Ammon's horn (tissue), 1 donor: ENCODE measurements at places on chromosomes 12 and 14.

DNA sequence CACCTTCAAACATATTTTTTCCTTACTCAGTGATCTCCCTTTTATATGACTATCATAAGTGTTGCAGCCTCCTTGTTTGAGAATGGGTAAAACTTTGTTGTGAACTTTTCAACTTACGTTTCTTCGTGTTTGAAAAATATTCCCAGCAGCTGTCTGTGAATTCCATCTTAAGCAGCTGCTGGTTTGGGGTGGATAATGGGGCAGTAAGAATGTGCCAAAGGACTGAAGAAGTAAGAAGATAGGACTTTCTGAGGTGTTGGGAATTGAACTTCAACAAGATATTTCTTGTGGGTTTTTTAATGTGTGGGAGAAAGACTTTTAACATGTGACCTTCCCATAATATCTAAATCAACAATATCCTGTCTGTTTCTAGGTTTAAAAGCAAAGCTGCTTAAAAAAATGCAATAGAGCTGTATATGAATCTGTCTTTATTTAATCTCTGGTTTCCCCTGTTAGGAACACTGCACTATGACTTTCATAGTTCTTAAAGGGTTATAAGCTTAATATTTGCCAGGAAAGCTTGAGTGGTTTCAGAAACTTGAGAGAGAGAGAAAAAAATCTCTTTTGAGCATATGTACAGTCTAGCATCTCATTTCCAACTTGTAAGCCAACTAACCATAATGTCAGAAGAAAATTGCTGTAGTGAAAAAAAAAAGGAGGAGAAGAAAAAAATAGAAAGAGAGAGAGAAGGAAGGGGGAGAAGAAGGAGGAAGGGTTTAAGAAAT, 1659.2 kb upstream of the FLRT2 start:
- no peak for DNase-seq

- DNase-seq = no peak
Observed at GRCh38 chr14:55701638-55702037, 121.6 kb downstream of the KTN1 start.

DNA sequence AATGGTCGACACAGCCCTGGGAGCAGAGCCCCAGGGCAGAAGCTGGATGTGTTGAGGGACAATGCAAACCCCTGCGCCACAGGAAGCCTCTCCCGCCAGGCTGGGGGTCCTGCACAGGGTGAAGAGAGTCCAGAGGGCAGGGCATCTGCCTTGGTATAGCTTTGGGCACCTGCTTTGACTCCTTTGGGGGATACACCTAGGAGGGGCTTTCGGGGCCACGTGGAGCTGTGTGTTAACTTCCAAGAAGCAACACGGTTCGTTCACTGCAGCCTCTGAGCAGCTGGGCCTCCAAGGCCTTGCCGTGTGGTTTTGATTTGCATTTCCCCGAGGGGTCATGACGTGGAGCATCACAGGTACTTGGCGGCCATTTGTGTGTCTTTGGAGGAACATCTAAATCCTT, 5.8 kb upstream of the PUS1 start:
- DNase-seq = no peak

GRCh38 chr12:115597157-115597712, 680.3 kb downstream of the MED13L start:
- no peak for DNase-seq

- DNase-seq = no peak
Observed at GRCh38 chr12:1993871-1994371, 10.3 kb downstream of the DCP1B start.

- DNase-seq = no peak
Observed at GRCh38 chr14:53902307-53902706, 54.3 kb downstream of the BMP4 start.

DNA sequence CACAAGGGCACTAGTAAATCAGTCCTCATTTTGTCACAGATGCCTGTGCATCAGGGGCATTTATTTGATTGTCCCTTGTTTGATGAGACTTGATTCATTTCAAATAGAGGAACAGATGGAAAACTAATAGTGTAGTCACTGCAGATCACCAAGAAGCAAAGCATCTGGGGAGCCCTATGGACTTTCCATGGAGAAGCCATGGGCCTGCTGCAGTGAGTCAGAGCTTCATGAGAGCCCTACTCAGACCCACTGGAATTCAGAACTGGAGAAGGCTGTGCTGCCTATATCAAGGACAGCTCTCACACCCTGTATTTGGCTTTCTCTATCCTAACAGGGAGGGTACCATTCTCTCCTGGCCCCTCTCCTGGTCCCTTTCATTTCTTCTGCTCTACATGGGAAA, 126.2 kb downstream of the GRIP1 start:
- DNase-seq = no peak
